ENCODE measurements at places on chromosomes 12 and 14. TPM values are rescaled to one million over a fixed set of nuclear protein-coding genes. Genes with fewer than 3 reads are reported as not detected.

- DNase-seq = peak; percentile 65
Measured at GRCh38 chr14:90714811-90715210, 101.4 kb downstream of the TTC7B start.

GRCh38 chr12:132389526-132390286, 60.3 kb upstream of the GALNT9 start:
- no peak for DNase-seq

DNA sequence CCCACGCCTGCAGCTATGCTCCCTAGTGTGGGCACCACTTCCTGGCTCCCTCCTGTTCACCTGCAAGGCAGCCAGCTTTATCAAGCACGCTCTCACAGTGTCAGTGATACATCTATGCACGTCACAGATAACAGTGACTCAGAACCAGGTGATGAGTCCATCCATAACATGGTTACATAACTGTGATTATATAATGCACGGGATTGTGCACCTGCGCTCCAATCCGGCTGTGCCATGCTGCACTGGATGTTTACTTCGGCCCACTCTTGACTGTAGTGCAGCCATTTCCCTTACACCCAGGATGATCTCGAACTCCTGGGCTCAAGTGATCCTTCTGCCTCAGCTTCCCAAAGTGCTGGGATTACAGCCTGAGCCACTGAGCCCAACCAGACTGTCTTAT, 38.4 kb upstream of the CEP83 start:
- no peak for DNase-seq

GRCh38 chr14:39704594-39704993, 272.4 kb upstream of the FBXO33 start:
- no peak for DNase-seq

GRCh38 chr12:88623777-88624548, 43.7 kb upstream of the KITLG start:
- peak; percentile 31 for DNase-seq

DNA sequence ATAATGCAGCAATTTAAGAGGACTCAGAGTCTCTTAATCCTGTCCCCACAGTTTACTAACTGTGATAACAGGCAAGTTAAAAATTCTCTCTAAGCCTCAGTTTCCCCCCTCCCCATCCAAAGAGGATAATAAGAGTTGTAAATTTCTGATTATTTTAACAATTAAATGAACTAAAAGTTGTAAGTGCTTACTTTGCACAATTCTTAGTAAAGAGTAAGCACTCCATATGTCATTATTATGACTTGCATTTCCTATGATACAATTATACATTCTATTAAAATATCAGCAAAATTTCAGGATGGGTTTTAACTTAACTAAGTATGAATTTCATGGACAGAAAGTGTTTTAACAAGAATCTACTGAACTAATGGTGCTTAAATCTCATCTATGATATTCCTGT, 80.1 kb downstream of the NELL2 start:
- DNase-seq = no peak

GRCh38 chr12:125006365-125006764, 12.9 kb downstream of the BRI3BP start:
- no peak for DNase-seq

DNA sequence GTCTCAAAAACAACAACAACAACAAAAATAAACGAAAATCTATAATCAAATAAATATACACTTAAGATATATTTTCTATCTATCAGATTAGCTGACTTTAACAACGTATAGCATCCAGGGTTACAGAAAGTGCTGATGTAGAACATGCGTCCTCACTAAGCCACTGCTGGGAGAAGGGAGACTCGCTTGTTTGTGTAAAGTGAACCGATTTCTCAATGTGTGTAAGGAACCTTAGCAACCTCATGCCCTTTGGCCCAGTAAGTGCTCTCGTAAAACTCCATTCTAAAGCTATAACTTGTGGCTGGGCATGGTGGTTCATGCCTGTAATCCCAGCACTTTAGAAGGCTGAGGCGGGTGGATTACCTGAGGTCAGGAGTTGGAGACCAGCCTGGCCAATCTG, 23.8 kb downstream of the NFKBIA start:
- no peak for DNase-seq

DNA sequence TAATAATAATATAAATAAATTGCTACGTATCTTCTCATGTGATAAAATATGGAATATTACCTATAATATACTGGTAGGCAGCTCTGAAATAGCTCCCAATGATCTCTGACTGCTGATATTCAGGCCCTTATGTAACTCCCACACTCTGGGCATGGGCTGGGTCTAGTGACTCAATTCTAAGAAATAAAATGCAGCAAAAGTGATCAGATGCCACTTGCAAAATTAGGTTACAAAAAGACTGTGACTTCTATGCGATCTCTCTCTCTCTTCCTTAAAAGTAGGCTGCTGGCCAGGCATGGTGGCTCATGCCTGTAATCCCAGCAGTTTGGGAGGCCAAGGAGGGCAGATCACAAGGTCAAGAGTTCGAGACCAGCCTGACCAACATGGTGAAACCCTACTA, 10.3 kb upstream of the CACNB3 start:
- peak; percentile 27 for DNase-seq

GRCh38 chr14:82398256-82398655, 864.6 kb upstream of the SEL1L start:
- DNase-seq = no peak

DNA sequence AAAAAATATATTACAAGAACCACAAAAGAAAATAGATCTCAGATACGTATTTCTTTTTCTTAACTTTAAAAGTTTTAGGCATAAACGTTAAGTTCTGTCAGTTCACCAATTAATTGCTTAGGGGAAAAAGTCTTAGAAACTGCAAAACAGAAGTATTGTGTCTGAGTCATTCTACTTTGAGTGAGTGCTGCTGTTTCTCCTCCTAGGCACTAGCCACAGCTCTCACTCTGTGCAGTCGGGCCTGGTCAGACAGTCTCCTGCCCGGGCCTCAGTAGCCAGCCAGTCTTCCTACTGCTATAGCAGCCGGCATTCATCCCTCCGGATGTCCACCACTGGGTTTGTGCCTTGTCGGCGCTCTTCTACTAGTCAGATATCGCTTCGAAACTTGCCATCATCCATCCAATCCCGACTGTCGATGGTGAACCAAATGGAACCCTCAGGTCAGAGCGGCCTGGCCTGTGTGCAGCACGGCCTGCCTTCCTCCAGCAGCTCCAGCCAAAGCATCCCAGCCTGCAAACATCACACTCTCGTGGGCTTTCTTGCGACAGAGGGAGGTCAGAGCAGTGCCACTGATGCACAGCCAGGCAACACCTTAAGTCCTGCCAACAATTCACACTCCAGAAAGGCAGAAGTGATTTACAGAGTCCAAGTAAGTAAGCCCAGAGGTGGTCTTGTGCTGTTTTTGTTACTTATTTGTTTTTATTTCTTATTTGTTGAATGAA, 201.3 kb downstream of the PCNX1 start:
- DNase-seq = no peak

- DNase-seq = peak; percentile 37
Measured at GRCh38 chr14:35299708-35300107, 7.5 kb downstream of the PSMA6 start.

DNA sequence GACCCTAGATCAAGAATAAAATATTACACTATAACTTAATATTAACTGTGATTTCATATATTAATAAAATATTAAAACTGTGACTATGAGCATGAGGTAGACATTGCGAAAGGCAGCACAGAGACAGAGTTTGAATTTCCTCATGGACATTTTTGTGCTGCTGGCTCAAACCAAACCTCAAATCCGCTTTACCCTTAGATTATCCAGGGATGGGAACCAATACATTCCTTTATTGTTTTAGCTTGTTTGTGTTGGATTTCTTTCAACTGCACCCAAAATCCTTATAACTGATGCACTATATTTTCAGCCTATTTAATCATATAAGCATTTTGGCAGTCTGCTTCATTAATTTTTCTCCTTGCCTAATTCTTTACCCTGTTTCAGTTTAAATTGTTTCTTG, 436.7 kb downstream of the ATP23 start:
- DNase-seq = peak; percentile 25

GRCh38 chr12:127620735-127621355, 646.1 kb upstream of the TMEM132C start:
- no peak for DNase-seq

DNA sequence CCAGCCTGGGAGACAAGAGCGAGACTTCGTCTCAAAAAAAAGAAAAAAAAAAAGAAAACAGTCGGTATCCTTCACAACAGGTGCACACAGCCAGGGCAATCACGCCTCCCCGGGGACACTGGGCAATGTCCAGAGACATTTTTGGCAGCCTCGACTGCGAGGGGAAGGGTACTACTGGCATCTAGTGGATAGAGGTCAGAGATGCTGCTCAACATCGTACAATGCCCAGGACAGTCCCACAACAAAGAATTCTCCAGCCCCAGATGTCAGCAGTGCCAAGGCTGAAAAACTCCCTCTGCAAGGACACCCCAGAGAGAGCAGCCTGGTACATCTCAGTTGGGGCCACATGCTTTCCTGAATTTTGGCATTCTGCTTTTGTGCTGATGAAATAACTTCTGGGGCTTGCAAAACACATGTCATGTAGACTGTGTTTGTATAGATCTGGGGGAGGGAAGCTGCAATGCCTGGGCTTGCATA, 21.5 kb downstream of the ALDH2 start:
- DNase-seq = peak; percentile 47

- DNase-seq = no peak
Measured at GRCh38 chr14:93736378-93737014, 51.8 kb downstream of the PRIMA1 start.

DNA sequence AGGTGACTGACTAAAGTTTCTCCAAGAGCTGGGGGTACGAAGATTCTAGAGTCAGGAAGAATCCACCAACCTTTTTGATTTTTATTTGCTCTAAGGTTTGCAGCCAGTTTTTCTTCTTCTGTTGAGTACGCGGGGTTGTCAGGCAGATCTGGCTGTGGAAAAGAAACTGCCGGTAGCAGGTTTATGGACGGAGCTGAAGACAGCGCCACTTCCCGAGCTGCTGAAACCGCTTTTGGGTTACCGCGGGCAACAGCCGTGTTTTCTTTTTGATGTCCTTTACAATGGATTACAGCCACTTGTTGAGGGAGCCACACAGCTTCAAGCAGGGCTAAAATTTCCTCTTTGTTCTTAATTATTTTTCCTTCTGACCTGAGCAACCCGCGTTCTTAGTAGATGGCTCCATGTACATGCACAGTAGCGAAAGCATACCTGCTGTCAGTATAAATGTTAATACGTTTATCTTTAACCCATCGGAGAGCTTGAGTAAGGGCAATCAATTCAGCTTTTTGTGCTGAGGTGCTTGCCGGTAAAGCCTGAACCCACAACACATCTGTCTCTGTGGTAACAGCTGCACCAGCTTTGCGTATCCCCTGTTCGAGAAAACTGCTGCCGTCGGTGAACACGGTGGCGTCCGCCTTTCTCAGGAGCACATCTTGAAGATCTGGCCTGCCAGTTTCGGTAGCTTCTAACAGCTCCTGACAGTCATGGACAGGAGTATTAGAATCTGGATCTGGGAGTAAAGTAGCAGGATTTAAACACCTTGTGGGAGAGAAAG, 674.3 kb downstream of the TMEM121 start:
- DNase-seq = no peak

- peak; percentile 18 for DNase-seq
Measured at GRCh38 chr12:19154686-19155085, 25.2 kb downstream of the PLEKHA5 start.

GRCh38 chr12:69284131-69284530, 44.8 kb downstream of the CPSF6 start:
- peak; percentile 86 for DNase-seq

DNA sequence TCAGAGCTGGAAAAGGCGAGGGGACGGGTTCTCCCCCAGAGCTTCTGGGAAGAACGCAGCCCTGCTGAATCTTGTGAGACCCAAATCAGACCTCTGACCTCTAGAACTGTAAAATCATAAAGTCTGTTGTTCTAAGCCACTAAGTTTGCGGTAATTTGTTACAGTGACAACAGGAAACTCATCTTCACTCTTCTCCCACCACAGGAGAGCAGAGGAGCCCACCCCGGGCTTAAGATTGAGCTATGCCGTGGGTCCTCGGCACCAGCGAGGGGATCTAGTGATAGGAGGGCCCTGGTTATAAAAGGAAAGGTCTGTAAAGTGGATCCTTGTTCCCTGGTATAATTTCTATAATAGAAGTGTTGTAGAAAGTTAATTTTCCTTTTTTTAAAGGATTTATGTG, 7.6 kb downstream of the MLXIP start:
- no peak for DNase-seq

- DNase-seq = no peak
Measured at GRCh38 chr14:89720741-89721729, 233.5 kb downstream of the EFCAB11 start.

GRCh38 chr12:12837813-12838153, 24.6 kb downstream of the DDX47 start:
- DNase-seq = no peak

- DNase-seq = no peak
Measured at GRCh38 chr12:94863321-94864035, 140.0 kb downstream of the NDUFA12 start.

GRCh38 chr12:96044017-96044942, 8.9 kb upstream of the LTA4H start:
- peak; percentile 69 for DNase-seq

- no peak for DNase-seq
Measured at GRCh38 chr14:105379946-105380345, 18.4 kb upstream of the TEX22 start.

- peak; percentile 80 for DNase-seq
Measured at GRCh38 chr12:75446857-75447256, 33.7 kb upstream of the GLIPR1 start.

DNA sequence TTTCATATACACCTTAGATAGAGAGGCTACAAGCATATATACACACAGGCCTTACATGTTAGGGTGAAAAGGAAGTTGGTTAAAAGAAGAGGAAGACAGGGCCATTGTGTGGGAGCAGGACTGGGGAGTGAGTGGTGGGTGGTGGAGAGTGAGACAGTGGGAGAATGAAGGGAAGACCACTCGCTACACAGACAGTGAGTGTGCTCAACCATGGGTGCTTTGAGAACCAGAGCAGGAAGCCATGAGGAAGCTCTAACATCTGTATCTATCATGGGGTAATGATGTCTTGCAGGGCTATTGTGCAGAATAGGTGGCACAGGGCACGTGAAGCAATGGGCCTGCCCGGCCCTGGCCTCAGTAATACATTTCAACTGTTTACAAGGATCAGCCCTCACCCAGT, 11.4 kb upstream of the KRT74 start:
- DNase-seq = no peak

- DNase-seq = peak; percentile 73
Measured at GRCh38 chr14:69535230-69535848, 39.3 kb downstream of the CCDC177 start.

GRCh38 chr12:96402061-96402460, 1.8 kb upstream of the CDK17 start:
- no peak for DNase-seq

The AJUBA gene
- polyA plus RNA-seq = 17.8 TPM

The MYF6 gene
- not detected for polyA plus RNA-seq

The CCDC184 gene
- polyA plus RNA-seq = 2.2 TPM

The ADAM20 gene
- polyA plus RNA-seq = not detected

The CDH24 gene
- polyA plus RNA-seq = 1.5 TPM

The OR8S1 gene
- not detected for polyA plus RNA-seq

The CLEC1B gene
- polyA plus RNA-seq = not detected

The PTCSC3 gene
- not detected for polyA plus RNA-seq

The CCDC175 gene
- polyA plus RNA-seq = not detected

The CACNA1C gene
- polyA plus RNA-seq = 4.9 TPM

The CFAP251 gene
- 0.46 TPM for polyA plus RNA-seq

The SLC38A4 gene
- polyA plus RNA-seq = 0.57 TPM

The DHRS2 gene
- polyA plus RNA-seq = not detected

The BICDL1 gene
- not detected for polyA plus RNA-seq

The OR6C6 gene
- polyA plus RNA-seq = not detected

The SYNDIG1L gene
- not detected for polyA plus RNA-seq

The RERGL gene
- 0.77 TPM for polyA plus RNA-seq

The SLC10A1 gene
- not detected for polyA plus RNA-seq

The LRRC10 gene
- not detected for polyA plus RNA-seq
